ENCODE measurements at places on chromosomes 4 and X.
A peak's percentile ranks its signal among the peaks of the same experiment; 100 is the strongest.

DNA sequence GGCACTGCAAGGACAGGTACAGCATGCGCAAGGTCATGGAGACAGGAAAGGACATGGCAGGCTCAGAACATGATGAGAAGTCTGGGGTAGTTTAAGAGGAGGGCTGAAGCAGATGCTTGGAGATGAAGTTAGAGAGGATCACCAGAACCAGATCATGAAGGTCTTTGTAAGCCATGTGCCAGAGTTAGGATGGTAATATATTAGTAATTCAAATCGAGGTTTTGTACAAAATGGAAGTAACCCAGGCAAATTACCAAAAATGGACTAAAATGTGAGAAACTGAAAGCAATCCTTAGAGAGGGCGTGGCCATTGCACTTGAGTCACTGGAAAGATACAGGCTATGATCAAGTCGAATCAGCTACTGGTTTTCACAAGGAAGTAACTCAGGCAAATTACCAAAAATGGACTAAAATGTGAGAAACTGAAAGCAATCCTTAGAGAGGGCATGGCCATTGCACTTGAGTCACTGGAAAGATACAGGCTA, 13.5 kb downstream of the RXFP1 start:
- DNase-seq, result no peak

DNA sequence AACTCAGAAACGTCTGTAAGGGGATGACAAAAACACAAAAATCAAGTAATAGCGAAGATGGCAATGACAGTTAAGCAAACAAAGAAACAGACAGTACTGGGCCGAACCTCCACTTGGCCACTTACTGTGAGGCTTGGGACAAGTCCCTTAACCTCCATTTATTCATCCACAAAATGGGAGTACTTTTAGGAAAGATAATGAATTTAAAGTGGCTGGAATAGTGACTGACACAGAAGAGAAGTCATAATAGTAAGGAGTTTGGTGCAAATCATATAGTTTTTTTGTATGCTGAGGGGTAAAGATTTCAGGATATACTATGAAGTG, 1.4 kb upstream of the TLR6 start:
- DNase-seq, result no peak

DNA sequence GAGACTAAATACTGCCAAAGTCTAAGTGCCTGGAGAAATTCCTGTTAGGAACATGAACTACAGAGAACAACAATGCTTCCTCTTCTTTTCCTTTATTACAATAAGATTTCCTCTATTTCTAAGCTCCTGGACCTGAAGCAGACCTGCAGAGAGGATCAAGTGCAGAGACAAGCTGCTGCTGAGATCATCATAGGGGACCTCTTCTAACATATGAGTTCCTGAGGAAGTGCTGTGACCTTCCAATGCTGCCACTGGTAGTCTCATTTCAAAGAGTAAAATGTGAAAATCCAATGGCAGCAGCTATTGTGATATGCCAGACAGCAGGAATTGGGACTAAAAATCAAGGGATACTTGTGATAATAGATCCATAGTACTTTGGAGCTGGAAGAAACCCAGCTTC, 28.0 kb downstream of the CCNG2 start:
- no peak for DNase-seq

GRCh38 chr4:2818351-2818939, 25.2 kb upstream of the ADD1 start:
- no peak for DNase-seq

DNA sequence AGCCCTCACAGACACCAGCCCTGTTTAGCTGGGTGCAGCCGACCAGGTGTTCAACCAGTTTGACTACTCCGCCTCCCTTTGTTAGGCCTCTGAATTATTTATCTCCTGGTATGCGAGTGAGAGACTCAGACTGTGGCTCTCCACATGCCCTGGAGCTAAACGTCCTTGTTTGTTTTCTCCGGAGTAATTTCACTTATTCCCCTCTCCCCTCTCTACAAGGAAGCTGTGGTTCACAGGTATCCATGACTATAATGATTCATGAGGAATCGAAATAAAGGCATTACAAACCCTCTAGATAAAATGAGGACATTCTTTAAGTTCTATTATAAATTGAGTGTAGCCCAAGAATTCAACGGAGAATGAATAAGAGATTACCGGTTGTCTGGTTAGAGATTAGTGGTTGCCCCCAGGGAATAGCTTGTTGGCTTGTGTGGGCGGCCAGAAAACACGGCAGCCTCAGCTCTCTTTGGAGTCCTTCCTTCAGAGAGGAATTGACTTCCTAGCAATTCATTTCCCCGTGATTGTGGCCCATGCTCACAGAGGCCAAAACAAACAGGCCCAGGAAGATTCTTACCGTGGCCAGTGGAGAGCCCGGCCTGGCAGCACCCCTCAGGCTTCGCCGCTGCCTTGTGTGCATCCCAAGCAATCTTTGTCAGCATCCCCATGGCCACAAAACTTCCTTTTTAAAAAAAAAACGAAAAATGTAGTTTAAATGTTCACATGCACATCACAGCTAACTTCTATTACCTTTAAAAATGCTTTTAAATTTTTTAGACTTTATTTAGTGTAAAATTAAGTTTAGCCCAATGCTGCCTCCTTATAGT, 60.2 kb upstream of the CBR4 start:
- DNase-seq, result peak; percentile 70

- no peak for DNase-seq
Measured at GRCh38 chrX:110852180-110852579, 56.6 kb upstream of the CHRDL1 start.

DNA sequence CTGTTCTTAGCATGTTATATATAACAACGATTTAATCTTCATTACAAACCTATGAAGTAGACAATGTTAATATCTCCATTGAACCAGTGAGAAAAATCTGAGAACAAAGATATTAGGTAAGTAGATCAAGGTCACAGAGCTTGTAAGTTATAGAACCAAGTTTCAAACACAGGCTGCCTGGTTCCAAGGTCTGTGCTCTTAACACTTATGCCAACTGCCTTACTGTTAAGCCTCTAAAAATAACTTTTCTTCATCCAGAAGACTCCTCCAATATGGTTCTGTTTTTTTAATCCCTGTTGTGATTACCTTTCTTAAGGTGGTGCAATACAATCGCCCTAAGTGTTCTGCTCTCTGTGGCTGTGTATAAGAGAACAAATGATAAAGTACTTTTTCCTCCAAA, 282.0 kb upstream of the GRID2 start:
- no peak for DNase-seq
